Calu3 (cell line): ENCODE measurements at places on chromosomes 11 and 22. TPM values are rescaled to one million over a fixed set of nuclear protein-coding genes. Genes with fewer than 3 reads are reported as not detected.
A peak's percentile ranks its signal among the peaks of the same experiment; 100 is the strongest.

SSTR3 gene
- not detected in 2 replicates for total RNA-seq

DNA sequence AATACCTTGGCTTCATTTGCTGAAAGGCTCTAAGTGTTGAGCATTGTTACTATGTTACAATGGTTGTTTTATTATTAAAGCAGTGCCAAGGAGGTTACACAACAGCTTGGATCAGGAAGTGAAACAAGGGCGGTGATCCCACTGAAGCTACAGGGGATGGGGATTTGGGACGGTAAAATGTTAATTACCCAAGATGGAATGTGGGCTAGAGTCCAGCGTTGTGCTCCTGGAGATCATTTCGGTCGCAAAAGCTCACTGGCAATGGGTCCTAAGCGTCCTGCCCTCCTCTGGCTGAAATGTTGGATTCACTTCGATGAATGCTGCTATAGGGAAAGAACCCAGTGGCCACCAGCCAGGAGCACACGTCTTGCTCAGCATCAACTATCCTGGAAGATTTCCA is 48.3 kb downstream of the FAM83F start:
- peak overlapping the region; percentile 83 for H3K4me3 ChIP-seq
- H3K27ac ChIP-seq: peak overlapping the region; percentile 99
- no peak for DNase-seq
- H3K4me1 ChIP-seq: peaks cover 8% of the 10 kb centered on the region

- no peaks in the 10 kb centered on the region for H3K4me1 ChIP-seq
- no peak for DNase-seq
- H3K27me3 ChIP-seq: peaks cover 36% of the 10 kb centered on the region
- H3K27ac ChIP-seq: no peak overlapping the region
- H3K36me3 ChIP-seq: no peaks in the 10 kb centered on the region
Measured at GRCh38 chr11:130439876-130440275, 8.6 kb upstream of the ADAMTS15 start.

- peaks cover 19% of the 10 kb centered on the region for H3K4me1 ChIP-seq
- H3K27me3 ChIP-seq: peaks cover 76% of the 10 kb centered on the region
- peak overlapping the region; percentile 81 for H3K4me3 ChIP-seq
- no peak for DNase-seq
Measured at GRCh38 chr11:20155683-20156279, 4.5 kb downstream of the DBX1 start.

GRCh38 chr11:62499944-62500649 is 46.5 kb downstream of the AHNAK start:
- H3K36me3 ChIP-seq: no peaks in the 10 kb centered on the region
- DNase-seq: no peak
- peak overlapping the region; percentile 79 for H3K27ac ChIP-seq
- peaks cover 38% of the 10 kb centered on the region for H3K4me1 ChIP-seq

- H3K36me3 ChIP-seq: no peaks in the 10 kb centered on the region
- no peaks in the 10 kb centered on the region for H3K4me1 ChIP-seq
- no peak overlapping the region for H3K27ac ChIP-seq
- no peak overlapping the region for H3K4me3 ChIP-seq
Measured at GRCh38 chr11:76395296-76395695, 14.2 kb downstream of the GVQW3 start.

- H3K27me3 ChIP-seq: no peaks in the 10 kb centered on the region
- DNase-seq: peak; percentile 0
- no peak overlapping the region for H3K27ac ChIP-seq
- no peaks in the 10 kb centered on the region for H3K4me1 ChIP-seq
- H3K36me3 ChIP-seq: no peaks in the 10 kb centered on the region
- no peak overlapping the region for H3K4me3 ChIP-seq
Measured at GRCh38 chr11:99257131-99257530, 236.4 kb downstream of the CNTN5 start.

DNA sequence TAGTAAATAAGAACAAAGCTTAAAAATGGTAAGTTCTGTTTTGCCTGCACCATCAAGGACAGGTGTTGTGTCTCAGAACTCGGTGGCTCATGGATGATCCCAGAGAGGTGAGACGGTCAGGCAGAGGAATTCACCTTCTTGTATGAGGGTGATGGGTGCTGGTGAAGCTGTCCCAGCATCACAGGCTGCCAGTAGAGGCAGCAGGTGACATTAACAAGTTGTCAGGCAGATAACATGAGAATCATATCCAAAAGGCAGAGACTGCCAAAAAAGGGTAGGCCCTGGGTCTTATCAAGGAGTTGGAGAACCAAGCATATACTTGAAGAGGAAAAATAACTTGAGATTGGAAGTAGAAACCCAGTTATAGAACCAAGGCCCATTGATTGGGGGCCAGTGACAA is 437.8 kb downstream of the DYNC2H1 start:
- no peak for DNase-seq
- H3K27ac ChIP-seq: no peak overlapping the region
- no peaks in the 10 kb centered on the region for H3K27me3 ChIP-seq
- no peaks in the 10 kb centered on the region for H3K36me3 ChIP-seq
- H3K4me3 ChIP-seq: no peak overlapping the region
- no peaks in the 10 kb centered on the region for H3K4me1 ChIP-seq

GRCh38 chr11:58301576-58301975 is 33.5 kb upstream of the OR10W1 start:
- H3K4me1 ChIP-seq: no peaks in the 10 kb centered on the region
- no peak overlapping the region for H3K4me3 ChIP-seq
- no peaks in the 10 kb centered on the region for H3K36me3 ChIP-seq
- H3K27me3 ChIP-seq: no peaks in the 10 kb centered on the region
